ENCODE measurements at places on chromosomes 11 and 22.

DNA sequence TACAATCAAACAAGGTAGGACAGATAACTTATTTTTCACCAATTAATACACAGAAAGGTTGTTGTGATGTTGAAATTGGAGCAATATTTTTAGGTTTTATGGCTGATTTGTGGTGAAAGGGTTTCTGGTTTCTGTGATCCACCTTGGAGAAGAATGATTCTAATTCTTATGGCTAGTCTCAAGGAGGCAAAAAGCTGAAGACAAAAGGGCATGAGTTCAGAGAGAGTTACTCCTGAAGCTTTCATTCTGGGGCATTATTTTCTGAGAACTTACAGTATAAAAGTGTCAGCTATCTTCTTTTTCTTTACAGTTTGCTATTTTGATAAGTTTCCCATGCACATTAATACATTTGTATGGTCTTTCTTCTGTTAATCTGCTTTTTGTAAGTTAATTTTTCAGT is 372.4 kb upstream of the CCDC179 start:
- DNase-seq: no peak

- no peak for DNase-seq
Observed at GRCh38 chr22:35021161-35021560, 44.8 kb upstream of the ISX start.

DNA sequence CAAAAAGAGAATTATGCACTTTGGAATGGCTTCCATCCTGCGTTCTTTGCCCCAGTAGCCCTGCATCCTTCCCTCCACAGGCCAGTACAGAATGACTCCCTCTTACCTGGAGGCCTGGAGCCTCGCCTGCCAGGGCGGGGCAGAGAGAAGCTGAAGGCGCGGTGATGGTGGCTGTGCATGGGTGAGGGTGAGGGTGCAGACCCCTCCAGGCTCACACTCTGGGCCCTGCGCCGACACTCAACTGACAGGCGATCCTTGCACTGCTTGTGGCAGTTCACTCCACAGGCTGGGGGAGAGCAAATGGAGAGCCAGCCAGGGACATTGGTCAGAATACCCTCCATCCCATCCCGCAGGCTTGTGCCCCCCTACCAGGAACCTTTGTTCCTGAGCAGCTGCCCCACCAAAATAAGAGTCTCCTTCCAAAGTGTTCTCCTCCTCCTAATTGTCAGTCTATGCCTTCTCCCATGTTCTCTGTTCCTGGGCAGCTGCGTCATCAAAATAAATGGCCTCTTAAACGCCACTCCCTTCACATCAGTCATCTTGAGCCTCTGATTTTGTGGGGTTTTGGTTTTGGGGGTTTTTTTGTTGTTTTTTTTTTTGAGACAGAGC is 5.9 kb upstream of the NRXN2 start:
- no peak for DNase-seq

- no peak for DNase-seq
Observed at GRCh38 chr22:27218012-27218920, 560.9 kb downstream of the MIAT start.

GRCh38 chr11:110710628-110711381 is 1.4 kb downstream of the ARHGAP20 start:
- DNase-seq: no peak

DNA sequence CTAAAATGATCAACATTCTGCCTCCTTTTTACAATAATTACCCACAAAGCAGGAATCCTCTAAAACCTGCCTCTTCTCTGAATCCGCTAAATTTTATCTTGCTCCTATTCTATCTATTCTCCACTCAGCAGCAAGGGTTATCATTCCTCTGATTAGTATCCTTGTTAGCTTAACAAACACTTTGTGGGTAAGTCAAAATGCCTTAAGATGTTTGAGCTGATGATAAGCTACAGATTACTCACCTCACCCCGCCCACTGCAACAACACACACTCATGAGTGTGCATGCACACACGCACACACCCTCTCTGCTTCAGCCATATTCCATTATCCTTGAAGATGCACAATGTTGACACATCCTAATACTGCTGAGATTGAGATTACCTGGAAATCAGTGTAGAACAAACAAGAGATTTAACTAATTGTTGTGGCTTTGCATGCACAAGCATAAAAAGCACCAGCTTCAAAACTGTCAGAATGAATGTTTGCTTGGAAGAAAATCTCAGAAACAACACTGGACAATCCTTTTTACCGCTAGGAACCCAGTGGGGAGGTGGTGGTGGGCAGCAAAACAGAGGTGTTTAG is 130.9 kb downstream of the BBOX1 start:
- DNase-seq: no peak

DNA sequence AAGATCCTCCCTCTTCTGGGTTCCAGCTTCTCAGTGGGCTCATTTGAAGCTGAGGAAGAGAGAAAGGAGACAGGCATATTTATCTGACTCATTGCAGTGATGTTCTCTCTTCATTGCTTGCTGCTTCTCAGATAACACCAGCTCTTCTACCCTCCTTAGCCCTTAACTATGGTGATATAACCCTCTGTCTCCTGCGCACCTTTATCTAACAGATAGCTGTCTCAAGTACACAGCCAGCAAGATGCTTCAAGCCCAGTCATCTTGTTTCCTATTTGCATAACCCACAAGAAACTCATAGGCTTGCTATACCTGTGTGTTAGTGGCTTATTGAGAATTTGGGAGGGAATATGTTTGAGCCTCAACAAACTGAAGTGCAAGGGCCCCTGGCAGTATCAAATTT is 12.6 kb downstream of the PRSS23 start:
- no peak for DNase-seq

DNA sequence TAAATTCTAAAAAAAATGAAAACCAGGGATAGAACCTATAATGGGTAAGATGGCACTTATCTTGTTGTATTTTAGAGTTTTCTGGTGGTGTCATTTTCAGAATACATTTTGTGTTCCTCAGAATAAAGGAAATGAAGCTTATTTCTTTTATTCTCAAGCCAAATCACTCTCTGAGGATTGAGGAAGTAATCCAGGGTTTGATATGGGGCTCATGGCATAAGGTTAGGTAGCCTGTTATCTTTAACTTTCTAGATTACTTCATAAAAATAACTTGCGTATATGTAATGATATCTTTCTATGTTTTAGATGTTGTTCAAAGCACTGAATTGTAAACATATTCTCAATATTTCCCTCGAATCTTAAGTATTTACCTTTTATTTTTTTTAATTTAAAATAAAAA is 33.5 kb downstream of the PDE3B start:
- DNase-seq: no peak

- no peak for DNase-seq
Observed at GRCh38 chr11:72897506-72897905, 83.3 kb downstream of the ATG16L2 start.

GRCh38 chr22:39471381-39472141 is 14.7 kb downstream of the MGAT3 start:
- DNase-seq: no peak

DNA sequence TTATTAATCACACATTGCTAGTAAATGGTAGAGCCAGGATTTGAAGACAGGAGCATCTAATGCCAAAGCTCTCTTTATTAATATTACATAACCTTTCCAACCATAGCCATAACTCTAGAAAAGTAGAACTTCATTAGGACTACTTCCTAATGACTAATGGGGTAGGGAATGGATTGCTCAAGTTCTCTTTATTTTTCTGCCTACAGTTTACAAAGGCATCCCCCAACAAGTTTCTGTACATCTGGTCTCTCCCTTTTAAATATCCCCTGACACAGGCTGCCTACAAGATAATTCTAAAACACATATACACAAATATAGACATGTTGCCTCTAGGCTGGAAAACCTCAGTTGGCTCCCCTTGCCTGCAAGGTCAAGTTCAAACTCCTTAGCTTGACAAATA is 534.9 kb downstream of the SOX6 start:
- no peak for DNase-seq

DNA sequence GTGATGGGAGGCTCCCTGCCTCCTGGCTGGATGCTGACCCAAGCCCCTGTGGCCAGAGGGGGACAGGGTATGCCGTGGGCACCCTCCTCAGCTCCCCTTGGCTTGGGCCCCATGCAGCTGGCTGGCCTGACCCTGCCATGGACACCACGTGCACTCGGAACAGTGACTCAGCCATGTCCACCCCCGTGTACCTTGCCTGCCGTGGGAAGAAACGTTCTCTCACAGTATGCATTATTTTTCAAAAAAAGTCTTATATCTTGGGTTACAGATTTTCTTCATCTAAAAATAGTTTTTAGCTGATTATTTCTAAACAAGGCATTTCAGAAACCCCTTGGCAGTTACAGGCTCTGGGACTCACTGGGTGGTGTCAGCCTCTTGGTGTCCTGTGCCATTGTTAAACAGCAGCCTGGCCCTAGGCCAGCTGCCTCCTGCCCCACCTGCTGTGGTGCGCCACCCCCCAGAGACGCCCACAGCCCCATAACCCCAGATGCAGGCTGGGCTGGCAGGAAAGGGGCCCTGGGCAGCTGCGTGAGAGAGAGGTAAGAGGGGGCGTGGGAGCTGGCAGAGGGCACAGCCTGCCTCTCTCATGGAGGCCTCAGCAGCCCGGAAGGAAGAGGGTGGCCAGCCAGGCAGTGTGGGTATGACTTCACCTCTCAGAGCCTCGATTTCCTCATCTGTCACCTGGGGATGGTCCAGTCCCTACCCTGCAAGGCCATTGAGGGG is 99.8 kb downstream of the MORC2 start:
- no peak for DNase-seq

DNA sequence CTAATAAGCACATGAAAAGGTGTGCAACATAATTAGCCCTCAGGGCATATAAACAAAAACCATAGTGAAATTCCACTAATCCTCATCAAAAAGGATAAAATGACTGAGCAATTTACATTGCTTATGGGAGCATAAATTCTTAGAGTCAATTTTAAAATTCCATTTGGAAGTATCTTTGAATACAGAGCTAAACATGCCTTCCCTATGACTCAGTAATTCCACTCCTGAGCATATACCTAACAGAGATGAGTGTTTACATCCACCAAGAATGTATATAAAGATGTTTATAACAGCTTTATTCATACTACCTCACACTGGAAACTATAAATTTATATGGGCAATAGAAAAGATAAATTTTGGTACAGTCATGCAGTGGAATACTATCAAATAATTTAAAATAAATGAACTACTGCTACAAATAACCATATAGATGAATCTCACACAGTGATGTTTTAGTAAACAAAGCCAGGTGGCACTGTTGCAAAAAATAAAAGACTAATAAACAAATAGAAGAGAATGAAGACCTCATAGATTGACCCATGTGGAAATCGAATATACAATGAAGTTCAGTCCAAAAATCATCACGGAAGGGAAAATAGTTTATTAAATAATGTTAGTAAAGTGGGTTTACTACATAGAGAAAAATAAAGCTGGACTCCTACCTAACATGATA is 8.2 kb upstream of the OR2D2 start:
- no peak for DNase-seq

DNA sequence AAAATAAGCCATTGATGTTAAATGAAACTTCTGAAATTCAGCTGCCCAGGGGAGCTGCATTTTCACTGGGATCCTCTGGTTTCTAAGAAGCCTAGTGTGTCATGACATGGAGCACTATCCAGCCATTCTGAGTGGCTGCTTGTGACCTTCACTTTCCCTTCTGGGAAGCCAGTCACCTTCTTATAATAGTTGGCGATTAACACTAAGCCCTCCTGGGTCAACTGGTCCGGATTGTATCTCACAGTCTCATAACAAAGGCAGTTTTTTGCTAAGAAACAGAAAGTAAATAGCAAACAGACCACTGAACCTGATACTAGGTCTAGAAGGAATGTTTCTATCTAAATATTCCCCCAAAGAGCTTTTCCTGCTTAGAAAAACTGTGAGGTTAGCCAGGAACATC is 7.9 kb downstream of the CSRP3 start:
- DNase-seq: no peak

GRCh38 chr22:20423008-20423905 is 14.4 kb downstream of the SCARF2 start:
- no peak for DNase-seq

GRCh38 chr22:19464546-19464945 is 14.4 kb downstream of the UFD1 start:
- DNase-seq: no peak

- DNase-seq: no peak
Observed at GRCh38 chr11:44601471-44602370, 36.3 kb downstream of the CD82 start.

- no peak for DNase-seq
Observed at GRCh38 chr11:82792319-82792718, 58.7 kb upstream of the FAM181B start.

DNA sequence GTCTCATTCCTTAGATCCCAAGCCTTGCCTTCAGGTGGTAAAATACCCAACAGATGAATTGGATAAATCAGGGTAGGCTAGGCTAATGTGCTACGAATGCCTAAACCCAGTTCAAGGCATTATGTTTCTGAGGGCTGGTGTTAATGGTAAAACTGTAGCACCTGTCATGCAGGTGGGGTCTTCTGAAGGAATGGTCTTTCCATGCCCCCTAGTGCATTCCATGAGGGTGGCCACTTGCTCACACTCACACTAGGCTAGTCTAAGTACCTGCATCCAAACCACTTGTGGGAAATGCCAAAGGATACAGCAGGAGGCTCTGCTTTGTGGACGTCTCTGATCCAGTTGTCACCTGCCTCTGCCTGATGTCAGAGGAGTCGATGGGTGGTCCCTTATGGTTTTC is 24.2 kb upstream of the UCP3 start:
- DNase-seq: no peak

GRCh38 chr11:18706330-18707243 is 8.0 kb downstream of the TMEM86A start:
- peak; percentile 19 for DNase-seq

DNA sequence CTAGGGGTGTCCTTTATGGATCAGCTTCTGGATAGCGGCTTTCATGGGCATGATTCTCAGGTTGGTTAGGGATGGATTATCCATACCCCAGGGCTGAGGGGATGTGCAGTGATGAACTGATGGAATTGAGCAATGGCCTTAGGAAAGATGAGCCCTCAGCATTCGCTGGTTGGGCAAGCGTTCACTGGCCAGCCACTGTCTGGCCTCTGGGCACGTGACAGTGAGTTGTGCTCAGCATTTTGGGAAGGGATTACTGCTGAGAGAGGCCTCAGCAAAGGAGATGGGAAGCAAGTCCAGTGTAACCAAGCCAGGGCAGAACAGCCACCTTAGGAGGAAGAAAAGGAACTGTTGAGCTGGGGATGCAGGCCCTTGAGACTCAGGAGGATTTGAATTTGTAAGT is 17.4 kb downstream of the UBASH3B start:
- no peak for DNase-seq

- DNase-seq: no peak
Observed at GRCh38 chr11:121571506-121571905, 118.7 kb upstream of the SORL1-AS1 start.

- peak; percentile 38 for DNase-seq
Observed at GRCh38 chr22:20979243-20979809, 2.8 kb upstream of the LZTR1 start.

- no peak for DNase-seq
Observed at GRCh38 chr11:12762696-12763324, 88.6 kb downstream of the TEAD1 start.

GRCh38 chr11:33110083-33110482 is 51.2 kb downstream of the CSTF3 start:
- no peak for DNase-seq

- DNase-seq: no peak
Observed at GRCh38 chr11:122306831-122307391, 190.9 kb upstream of the BLID start.

- no peak for DNase-seq
Observed at GRCh38 chr11:121478895-121479697, 26.3 kb upstream of the SORL1-AS1 start.

Data from stimulated activated CD4-positive, alpha-beta T cell treated with anti-CD3 and anti-CD28 coated beads, TNF-alpha, amount 100 ng/mL, for 4 hours (primary cell).